ENCODE measurements at places on chromosomes 12 and 14. TPM values are rescaled to one million over a fixed set of nuclear protein-coding genes. Genes with fewer than 3 reads are reported as not detected.

- H3K27ac ChIP-seq: no peak overlapping the region
- H3K4me3 ChIP-seq: peak overlapping the region; percentile 40
- no peaks in the 10 kb centered on the region for H3K27me3 ChIP-seq
- peak; percentile 42 for DNase-seq
- no peaks in the 10 kb centered on the region for H3K36me3 ChIP-seq
Measured at GRCh38 chr12:78863482-78864402, 832 bp upstream of the SYT1 start.

- H3K4me3 ChIP-seq: no peak overlapping the region
- no peak for DNase-seq
- H3K27me3 ChIP-seq: no peaks in the 10 kb centered on the region
- no peaks in the 10 kb centered on the region for H3K4me1 ChIP-seq
Measured at GRCh38 chr12:94228488-94228907, 80.1 kb downstream of the PLXNC1 start.

GRCh38 chr14:92513966-92514843, 624 bp downstream of the RIN3 start:
- H3K27ac ChIP-seq: peak overlapping the region; percentile 50
- H3K4me1 ChIP-seq: no peaks in the 10 kb centered on the region
- H3K27me3 ChIP-seq: no peaks in the 10 kb centered on the region
- H3K36me3 ChIP-seq: no peaks in the 10 kb centered on the region
- peak overlapping the region; percentile 34 for H3K4me3 ChIP-seq

TAS2R7 gene
- not detected for total RNA-seq

RAB3IP gene
- total RNA-seq: 22.0 TPM

GRCh38 chr14:73674986-73675385, 30.2 kb downstream of the DNAL1 start:
- peaks cover 5% of the 10 kb centered on the region for H3K4me1 ChIP-seq
- no peaks in the 10 kb centered on the region for H3K27me3 ChIP-seq
- DNase-seq: no peak
- H3K4me3 ChIP-seq: no peak overlapping the region

DNA sequence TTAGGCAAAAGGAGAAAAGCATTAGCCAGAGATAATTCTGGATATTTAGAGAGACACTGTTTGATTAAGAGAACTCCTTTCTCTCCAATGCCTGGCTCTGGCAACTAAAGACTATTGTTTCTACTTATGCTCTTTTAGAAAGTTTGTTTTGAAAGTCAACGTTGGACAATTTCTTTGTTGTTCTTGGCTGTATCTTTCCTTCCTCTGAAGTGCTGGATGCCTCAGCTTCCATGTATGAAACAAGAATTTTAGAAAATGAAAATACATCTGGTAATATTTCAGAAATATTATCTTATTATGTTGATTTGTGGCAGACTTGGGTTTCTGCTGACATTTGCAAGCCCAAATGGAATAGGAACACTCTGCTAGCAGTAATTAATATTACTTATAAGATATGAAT, 382.6 kb downstream of the SNAPC1 start:
- no peaks in the 10 kb centered on the region for H3K36me3 ChIP-seq
- H3K27ac ChIP-seq: no peak overlapping the region
- H3K4me3 ChIP-seq: no peak overlapping the region

GRCh38 chr12:75162845-75163244, 46.8 kb downstream of the KCNC2 start:
- no peaks in the 10 kb centered on the region for H3K4me1 ChIP-seq
- H3K4me3 ChIP-seq: no peak overlapping the region
- H3K36me3 ChIP-seq: no peaks in the 10 kb centered on the region
- no peak for DNase-seq
- H3K27me3 ChIP-seq: no peaks in the 10 kb centered on the region
- no peak overlapping the region for H3K27ac ChIP-seq

DNA sequence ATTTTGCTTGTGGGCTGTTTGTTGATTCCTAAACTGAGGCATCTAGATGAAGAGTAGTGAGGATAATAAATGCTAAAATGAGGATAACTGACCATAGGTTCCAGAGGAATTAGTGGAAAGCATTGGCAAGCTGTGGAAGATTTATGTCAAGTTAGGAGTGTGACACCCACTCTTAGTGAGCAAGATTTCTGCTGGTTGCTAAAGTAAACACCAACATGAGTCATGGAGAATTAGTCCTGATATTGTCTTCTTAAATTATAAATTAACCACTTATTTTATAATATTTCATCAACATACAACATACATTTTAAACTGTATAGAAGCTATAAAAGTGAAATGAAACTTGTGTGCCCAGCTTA, 328.2 kb downstream of the RPL10L start:
- no peak for DNase-seq
- no peaks in the 10 kb centered on the region for H3K4me1 ChIP-seq
- H3K4me3 ChIP-seq: no peak overlapping the region
- H3K27me3 ChIP-seq: no peaks in the 10 kb centered on the region

OLR1 gene
- total RNA-seq: 0.65 TPM

DNA sequence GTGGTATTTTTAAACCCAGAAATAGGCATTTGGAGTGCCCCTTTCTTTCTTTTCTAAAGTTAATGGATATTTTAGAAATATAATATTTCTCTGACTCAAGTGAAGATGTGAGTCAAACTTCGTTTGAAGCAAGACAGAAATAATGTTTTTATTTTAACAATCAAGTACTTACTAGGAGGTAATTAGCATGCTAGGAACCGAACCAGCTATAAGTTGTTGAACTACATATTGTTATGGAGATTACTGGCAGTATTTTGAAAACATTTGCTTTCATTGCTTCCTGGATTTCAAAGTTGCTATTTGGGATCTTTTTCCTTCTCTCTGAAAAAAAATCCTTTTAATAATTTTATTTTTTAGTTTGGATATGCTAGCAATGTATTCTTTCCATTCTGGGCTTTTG, 225.2 kb downstream of the NEDD1 start:
- H3K27ac ChIP-seq: no peak overlapping the region
- H3K36me3 ChIP-seq: no peaks in the 10 kb centered on the region
- no peak overlapping the region for H3K4me3 ChIP-seq
- DNase-seq: no peak

DNA sequence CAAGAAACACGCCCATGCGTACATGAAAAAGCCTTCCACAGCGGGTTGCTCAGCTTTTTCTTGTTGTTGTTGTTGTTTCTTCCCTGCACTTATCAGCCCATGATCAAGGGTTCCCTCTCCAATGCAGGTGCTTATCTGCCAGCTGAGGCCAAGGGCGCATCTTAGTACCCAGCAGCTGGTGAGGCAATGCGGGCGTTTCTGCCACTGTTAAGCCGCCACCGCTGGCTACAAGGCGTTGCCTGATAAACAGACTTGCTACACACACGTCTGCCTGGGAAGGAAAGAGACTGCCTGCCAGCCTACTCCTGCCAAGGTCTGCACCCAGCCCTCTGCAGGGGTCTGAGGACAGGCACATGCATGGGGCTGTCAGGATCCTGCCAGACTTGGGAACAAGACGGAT, 345.9 kb downstream of the BCL11B start:
- no peaks in the 10 kb centered on the region for H3K4me1 ChIP-seq
- no peaks in the 10 kb centered on the region for H3K27me3 ChIP-seq
- no peak for DNase-seq
- no peak overlapping the region for H3K27ac ChIP-seq
- no peak overlapping the region for H3K4me3 ChIP-seq
- H3K36me3 ChIP-seq: no peaks in the 10 kb centered on the region

- no peak for DNase-seq
- no peaks in the 10 kb centered on the region for H3K27me3 ChIP-seq
- H3K4me1 ChIP-seq: no peaks in the 10 kb centered on the region
- no peak overlapping the region for H3K27ac ChIP-seq
- no peak overlapping the region for H3K4me3 ChIP-seq
Measured at GRCh38 chr14:97266653-97267052, 469.5 kb downstream of the VRK1 start.

DNA sequence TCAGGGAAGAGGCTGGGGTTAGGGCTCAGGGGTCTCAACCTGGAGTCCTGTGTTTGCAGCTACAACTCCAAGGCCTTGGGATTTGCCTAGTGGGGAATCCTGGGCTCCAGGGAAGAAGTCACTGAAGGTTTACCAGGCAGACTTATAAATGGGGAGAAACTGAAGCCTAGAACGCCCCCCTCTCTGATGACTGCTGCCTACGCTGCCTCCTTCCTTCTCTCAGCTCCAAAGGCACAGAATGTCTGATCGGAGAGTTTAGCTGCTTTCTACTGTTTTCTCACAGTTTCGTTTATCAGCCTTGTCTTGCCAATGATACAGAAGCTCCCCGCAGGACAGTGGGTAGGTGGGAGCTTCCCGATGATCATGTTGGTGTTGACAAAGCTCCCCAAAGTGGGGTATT, 101.7 kb downstream of the CACNA1C start:
- H3K4me3 ChIP-seq: no peak overlapping the region
- H3K27me3 ChIP-seq: no peaks in the 10 kb centered on the region
- H3K27ac ChIP-seq: no peak overlapping the region
- no peak for DNase-seq
- H3K36me3 ChIP-seq: no peaks in the 10 kb centered on the region

DNA sequence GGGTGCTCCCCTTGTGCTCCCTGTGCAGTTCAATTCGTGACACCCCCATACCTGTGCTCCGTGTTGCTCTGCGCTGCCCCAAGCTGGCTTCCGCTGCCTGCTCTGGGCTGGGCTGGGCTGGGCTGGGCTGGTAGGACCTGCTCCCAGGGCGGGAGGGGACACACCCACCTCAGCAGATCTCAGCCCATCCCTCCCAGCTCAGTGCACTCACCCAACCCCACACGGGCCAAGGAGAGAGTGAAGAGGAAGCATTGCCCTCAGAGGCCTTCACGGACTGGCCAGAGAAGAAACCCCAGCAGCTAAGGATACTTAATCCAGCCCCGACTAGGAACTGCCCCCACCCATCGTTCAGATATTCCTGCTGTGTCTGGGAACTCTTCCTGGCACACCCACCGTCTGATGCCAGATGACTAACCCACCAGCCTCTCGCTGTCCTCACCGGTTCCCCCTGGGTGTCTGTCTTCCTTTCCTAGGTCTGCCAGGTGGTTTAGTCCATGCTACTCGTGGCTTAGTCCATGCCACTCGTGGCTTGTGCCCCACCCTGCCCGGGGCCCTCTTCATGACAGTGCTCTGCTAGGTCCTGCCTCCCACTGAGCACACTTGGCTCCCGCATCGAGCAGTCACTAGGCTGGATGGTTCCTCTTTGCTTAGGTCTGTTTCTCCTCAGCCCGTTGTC, at the start of gene LPAR5:
Gene LPAR5, minus strand, starts transcription at position 104 of the 676 bp plus-strand sequence. CDS start 14,711 bp downstream, outside the sequence.
- no peaks in the 10 kb centered on the region for H3K4me1 ChIP-seq
- H3K36me3 ChIP-seq: no peaks in the 10 kb centered on the region
- H3K27ac ChIP-seq: no peak within 1 kb of the TSS
- no peak for DNase-seq
- no peaks in the 10 kb centered on the region for H3K27me3 ChIP-seq
- no peak within 1 kb of the TSS for H3K4me3 ChIP-seq

DNA sequence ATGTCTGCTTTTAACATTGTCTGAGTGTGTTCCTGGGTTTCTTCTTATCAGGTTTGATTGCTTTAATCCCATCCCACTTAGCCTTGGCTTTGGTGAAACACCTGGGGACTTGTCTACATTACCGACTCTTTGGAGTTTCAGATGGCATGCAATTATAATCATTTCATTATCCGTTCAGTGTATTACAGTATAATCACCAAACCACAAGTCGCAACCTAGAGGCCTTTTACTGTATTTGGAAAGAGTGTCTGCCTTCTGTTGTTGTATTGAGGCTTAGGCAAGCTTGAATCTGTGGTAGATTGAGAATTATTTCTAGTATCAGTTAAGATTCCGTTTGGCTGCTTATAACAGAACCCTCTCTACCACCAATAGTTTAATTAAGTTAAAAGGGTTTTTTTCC, 103.9 kb downstream of the TGFB3 start:
- peaks cover 25% of the 10 kb centered on the region for H3K4me1 ChIP-seq
- peak overlapping the region; percentile 14 for H3K27ac ChIP-seq
- no peaks in the 10 kb centered on the region for H3K27me3 ChIP-seq
- H3K36me3 ChIP-seq: no peaks in the 10 kb centered on the region
- H3K4me3 ChIP-seq: no peak overlapping the region

- H3K36me3 ChIP-seq: no peaks in the 10 kb centered on the region
- no peak for DNase-seq
- peaks cover 4% of the 10 kb centered on the region for H3K4me1 ChIP-seq
- H3K4me3 ChIP-seq: no peak overlapping the region
Measured at GRCh38 chr12:39966721-39967120, 139.2 kb downstream of the SLC2A13 start.

DNA sequence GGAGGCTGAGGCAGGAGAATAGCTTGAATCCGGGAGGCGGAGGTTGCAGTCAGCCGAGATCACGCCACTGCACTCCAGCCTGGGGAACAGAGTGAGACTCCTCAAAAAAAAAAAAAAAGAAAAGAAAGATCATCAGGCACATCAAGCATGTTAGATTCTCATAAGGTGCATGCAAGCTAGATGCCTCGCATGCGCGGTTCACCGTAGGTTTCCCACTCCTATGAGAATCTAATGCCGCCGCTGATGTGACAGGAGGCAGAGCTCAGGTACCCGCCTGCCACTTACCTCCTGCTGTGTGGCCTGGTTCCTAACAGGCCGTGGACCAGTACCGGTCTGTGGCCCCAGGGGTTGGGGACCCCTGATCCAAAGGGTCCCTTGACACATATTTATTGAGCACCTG, 7.0 kb downstream of the ACVR1B start:
- no peak overlapping the region for H3K27ac ChIP-seq
- H3K4me3 ChIP-seq: no peak overlapping the region
- no peaks in the 10 kb centered on the region for H3K27me3 ChIP-seq
- no peaks in the 10 kb centered on the region for H3K36me3 ChIP-seq

CFL2 gene
- total RNA-seq: 11.8 TPM

STAC3 gene
- total RNA-seq: 1.3 TPM

- H3K36me3 ChIP-seq: no peaks in the 10 kb centered on the region
- no peak overlapping the region for H3K4me3 ChIP-seq
- H3K27ac ChIP-seq: no peak overlapping the region
- no peaks in the 10 kb centered on the region for H3K4me1 ChIP-seq
Measured at GRCh38 chr12:8452036-8452435, 3.7 kb upstream of the CLEC6A start.

DNA sequence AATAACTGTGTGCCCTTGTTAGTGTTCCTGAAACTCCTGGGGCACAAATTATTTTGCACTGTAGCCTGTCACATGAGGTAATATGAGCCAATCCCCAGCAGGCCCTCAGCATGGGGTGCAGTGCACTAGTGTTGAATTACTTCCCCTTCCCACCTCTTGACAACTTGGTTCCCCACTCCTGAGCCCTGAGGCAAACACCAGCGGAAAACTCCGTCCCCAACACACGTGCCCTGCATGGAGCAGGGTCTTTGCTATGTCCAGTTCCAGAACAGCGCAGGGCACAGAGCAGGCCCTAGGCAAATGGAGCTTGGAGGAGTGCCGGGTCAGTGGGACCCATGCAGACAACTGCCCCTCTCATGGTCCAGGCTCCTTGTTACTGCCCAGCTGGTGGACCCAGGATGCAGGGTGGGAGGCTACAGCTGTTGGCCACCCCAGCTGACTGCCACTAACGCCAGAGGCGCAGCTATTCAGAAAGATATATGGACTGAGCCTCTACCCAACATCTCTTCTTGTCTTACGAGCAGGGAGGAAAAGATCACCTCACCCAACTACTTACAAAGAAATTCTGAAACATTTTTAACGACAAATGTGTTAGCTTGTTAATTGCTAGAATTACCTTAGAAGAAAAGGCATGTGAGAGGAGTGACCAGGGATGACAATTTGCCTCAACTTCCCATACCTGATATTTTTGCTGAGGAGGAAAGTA, 71.6 kb downstream of the NT5DC3 start:
- no peaks in the 10 kb centered on the region for H3K36me3 ChIP-seq
- H3K27ac ChIP-seq: no peak overlapping the region
- H3K27me3 ChIP-seq: no peaks in the 10 kb centered on the region
- peaks cover 6% of the 10 kb centered on the region for H3K4me1 ChIP-seq
- no peak overlapping the region for H3K4me3 ChIP-seq
- DNase-seq: no peak

SLC22A17 gene
- total RNA-seq: 10.0 TPM

CABP1 gene
- total RNA-seq: 0.12 TPM

CACNA1C gene
- total RNA-seq: 2.6 TPM
